ENCODE measurements at places on chromosomes 13 and 19. TPM values are rescaled to one million over a fixed set of nuclear protein-coding genes. Genes with fewer than 3 reads are reported as not detected.

- no peaks in the 10 kb centered on the region for H3K4me1 ChIP-seq
- no peak overlapping the region for H3K27ac ChIP-seq
- no peaks in the 10 kb centered on the region for H3K36me3 ChIP-seq
- no peaks in the 10 kb centered on the region for H3K27me3 ChIP-seq
- DNase-seq = no peak
Observed at GRCh38 chr13:84296401-84296800, 414.1 kb upstream of the SLITRK1 start.

- no peaks in the 10 kb centered on the region for H3K36me3 ChIP-seq
- DNase-seq = no peak
- no peak overlapping the region for H3K27ac ChIP-seq
- no peak overlapping the region for H3K4me3 ChIP-seq
- no peaks in the 10 kb centered on the region for H3K27me3 ChIP-seq
Observed at GRCh38 chr13:40102360-40102727, 446.9 kb downstream of the COG6 start.

- H3K27ac ChIP-seq = no peak overlapping the region
- no peak for DNase-seq
- no peaks in the 10 kb centered on the region for H3K36me3 ChIP-seq
- no peaks in the 10 kb centered on the region for H3K27me3 ChIP-seq
- H3K4me3 ChIP-seq = no peak overlapping the region
Observed at GRCh38 chr13:106275446-106276032, 259.9 kb downstream of the EFNB2 start.

- no peak overlapping the region for H3K4me3 ChIP-seq
- peaks cover 37% of the 10 kb centered on the region for H3K36me3 ChIP-seq
- no peaks in the 10 kb centered on the region for H3K27me3 ChIP-seq
- no peak overlapping the region for H3K27ac ChIP-seq
Observed at GRCh38 chr19:51901860-51902259, 3.0 kb downstream of the ZNF649 start.

The ZNF575 gene
- total RNA-seq = 2.6 TPM

The WDR87 gene
- total RNA-seq = not detected

DNA sequence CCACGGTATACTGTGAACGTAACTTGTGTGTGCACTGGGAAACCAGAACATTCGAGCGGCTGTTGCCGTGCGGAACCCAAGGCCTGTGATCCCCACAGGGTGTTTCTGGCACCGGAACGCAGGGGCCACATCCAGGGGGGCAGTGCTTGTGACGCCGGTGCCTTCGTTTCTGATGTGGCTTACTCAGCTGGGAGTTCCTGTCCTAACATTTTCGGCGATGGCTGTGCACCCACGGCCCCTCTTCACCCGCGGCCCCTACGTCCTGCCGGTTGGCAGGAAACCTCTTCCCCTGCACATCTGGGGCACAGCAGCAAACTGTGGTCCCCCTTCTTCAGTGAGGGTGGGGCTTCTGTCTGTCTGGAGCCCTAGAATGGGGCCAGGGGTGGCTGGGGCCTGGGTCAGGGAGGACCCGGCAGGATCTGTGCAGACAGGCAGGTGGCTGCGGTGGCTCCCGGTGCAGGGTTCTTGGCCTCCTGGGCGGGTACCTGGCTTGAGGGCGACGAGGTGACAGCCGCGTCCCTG lies 26.2 kb downstream of the CSNK1G2 start:
- peak overlapping the region; percentile 23 for H3K27ac ChIP-seq
- H3K4me3 ChIP-seq = peak overlapping the region; percentile 14
- peaks cover 31% of the 10 kb centered on the region for H3K4me1 ChIP-seq
- peaks cover 43% of the 10 kb centered on the region for H3K36me3 ChIP-seq

DNA sequence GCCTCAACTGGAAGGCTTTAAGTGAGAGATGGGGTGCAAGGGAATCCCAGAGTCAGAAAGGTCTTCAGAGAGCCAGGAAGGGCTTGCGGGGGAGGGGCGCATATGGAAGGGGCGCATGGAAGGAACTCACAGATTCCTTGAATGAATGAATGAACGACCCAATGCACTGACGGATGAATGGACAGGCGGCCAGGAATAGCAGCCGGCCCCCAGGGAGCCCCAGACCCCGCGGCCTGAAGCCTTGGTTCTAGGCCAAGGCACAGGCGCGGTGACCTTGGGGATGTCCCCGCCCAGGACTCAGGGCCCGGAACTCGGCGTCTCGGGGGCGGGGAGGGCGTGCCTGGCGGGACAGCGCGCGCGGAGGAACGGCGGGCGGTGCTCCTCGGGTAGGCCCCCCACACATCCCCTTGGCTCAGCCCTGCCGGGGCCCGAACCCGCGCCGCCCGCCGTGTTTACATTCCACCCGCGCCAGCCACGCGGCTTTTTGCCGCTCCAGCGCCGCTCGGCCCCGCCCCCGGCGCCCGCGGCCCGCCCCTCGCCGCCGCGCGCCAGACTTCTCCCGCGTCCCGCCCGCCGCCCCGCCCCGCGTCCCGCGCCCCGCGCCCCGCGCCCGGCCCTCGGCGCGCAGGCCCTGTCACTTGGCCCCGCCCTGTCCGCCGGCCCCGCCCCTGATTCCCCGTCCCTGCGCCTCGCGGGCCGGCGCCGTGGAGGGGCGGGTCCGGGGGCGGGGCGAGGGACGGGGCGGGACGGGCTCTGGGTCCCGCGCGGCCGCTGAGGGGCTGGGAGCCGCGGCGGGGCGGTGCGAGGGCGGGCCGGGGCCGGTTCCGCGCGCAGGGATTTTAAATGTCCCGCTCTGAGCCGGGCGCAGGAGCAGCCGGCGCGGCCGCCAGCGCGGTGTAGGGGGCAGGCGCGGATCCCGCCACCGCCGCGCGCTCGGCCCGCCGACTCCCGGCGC lies at the start of gene CCNE1:
TSS of gene CCNE1 (plus strand) at position 867 of the 955 bp plus-strand sequence. CDS start 565 bp downstream, outside the sequence.
- peaks cover 14% of the 10 kb centered on the region for H3K4me1 ChIP-seq
- peak; percentile 96 for DNase-seq
- no peaks in the 10 kb centered on the region for H3K27me3 ChIP-seq
- H3K4me3 ChIP-seq = peak within 1 kb of the TSS; percentile 58
- peak within 1 kb of the TSS; percentile 55 for H3K27ac ChIP-seq

DNA sequence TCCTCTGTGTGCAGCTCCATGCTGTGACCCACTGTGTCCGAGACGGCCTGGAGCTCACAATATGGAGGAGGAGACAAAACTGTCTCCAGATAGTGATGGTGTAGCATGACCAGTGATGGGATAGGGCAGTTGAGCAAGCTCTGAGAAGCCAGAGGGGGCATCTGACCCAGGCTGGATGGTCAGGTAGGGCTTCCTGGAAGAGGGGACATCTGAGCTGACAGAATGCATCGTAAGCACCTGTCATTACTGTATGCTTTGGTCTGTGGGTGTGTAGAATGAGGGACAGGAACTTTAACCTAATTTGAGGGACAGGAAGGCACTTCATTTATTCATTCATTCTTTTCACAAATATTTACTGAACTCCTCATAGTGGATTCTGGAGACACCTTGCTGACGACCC lies 6.5 kb upstream of the TOMM40 start:
- no peak for DNase-seq
- peaks cover 2% of the 10 kb centered on the region for H3K4me1 ChIP-seq
- H3K27ac ChIP-seq = no peak overlapping the region
- no peaks in the 10 kb centered on the region for H3K27me3 ChIP-seq

GRCh38 chr19:13530720-13531119 lies 24.4 kb upstream of the CACNA1A start:
- H3K27ac ChIP-seq = no peak overlapping the region
- H3K27me3 ChIP-seq = peaks cover 34% of the 10 kb centered on the region
- no peak for DNase-seq
- no peaks in the 10 kb centered on the region for H3K36me3 ChIP-seq
- no peak overlapping the region for H3K4me3 ChIP-seq
- H3K4me1 ChIP-seq = no peaks in the 10 kb centered on the region

GRCh38 chr13:111955412-111956065 lies 111.4 kb upstream of the SOX1 start:
- no peak overlapping the region for H3K27ac ChIP-seq
- no peaks in the 10 kb centered on the region for H3K4me1 ChIP-seq
- DNase-seq = no peak
- H3K4me3 ChIP-seq = no peak overlapping the region
- H3K27me3 ChIP-seq = no peaks in the 10 kb centered on the region

- no peak overlapping the region for H3K27ac ChIP-seq
- H3K27me3 ChIP-seq = no peaks in the 10 kb centered on the region
- DNase-seq = no peak
- H3K36me3 ChIP-seq = peaks cover 12% of the 10 kb centered on the region
Observed at GRCh38 chr19:47626238-47626637, 17.3 kb downstream of the BICRA start.

- H3K27me3 ChIP-seq = no peaks in the 10 kb centered on the region
- H3K27ac ChIP-seq = no peak overlapping the region
- no peaks in the 10 kb centered on the region for H3K4me1 ChIP-seq
Observed at GRCh38 chr13:107351305-107351704, 783.4 kb upstream of the ARGLU1 start.

The C1QTNF9 gene
- total RNA-seq = not detected

The TUBA3C gene
- not detected for total RNA-seq

The ZNF701 gene
- 7.9 TPM for total RNA-seq

- peaks cover 17% of the 10 kb centered on the region for H3K4me1 ChIP-seq
- H3K36me3 ChIP-seq = peaks cover 27% of the 10 kb centered on the region
- no peak overlapping the region for H3K27ac ChIP-seq
Observed at GRCh38 chr19:18870531-18871172, 25.3 kb downstream of the CERS1 start.

- no peak for DNase-seq
- no peaks in the 10 kb centered on the region for H3K4me1 ChIP-seq
- H3K27me3 ChIP-seq = no peaks in the 10 kb centered on the region
- H3K36me3 ChIP-seq = no peaks in the 10 kb centered on the region
- no peak overlapping the region for H3K4me3 ChIP-seq
Observed at GRCh38 chr13:47220453-47221140, 323.7 kb upstream of the HTR2A start.

The IGFL1 gene
- not detected for total RNA-seq

The RHPN2 gene
- not detected for total RNA-seq

DNA sequence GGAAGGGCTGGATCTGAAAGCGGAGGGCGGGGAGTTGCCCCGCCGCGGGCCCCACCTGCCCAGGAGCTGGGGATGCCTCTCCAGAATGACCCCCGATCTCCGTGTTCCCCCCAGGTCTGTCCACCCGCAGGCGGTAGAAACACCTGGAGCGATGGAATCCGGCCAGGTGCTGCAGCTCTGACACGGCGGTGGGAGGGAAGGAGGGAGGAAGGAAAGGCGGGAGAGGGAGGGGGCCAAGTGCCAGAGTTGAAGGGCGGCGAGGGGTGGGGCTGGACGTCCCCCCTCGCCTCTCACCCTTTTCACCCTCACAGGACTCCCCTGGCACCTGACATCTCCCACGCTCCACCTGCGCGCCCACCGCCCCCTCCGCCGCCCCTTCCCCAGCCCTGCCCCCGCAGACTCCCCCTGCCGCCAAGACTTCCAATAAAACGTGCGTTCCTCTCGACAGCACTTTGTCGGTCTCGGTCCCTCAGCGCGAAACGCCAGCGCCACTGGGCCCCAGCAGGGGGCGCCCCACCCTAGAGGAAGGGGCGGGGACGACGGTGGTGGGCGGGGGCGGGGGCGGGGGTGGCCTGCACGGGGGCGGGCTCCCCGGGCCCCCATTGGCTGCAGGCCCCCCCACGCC lies 337 bp upstream of the FXYD7 start:
- peak; percentile 76 for DNase-seq
- H3K4me3 ChIP-seq = peak overlapping the region; percentile 51
- H3K27ac ChIP-seq = no peak overlapping the region
- no peaks in the 10 kb centered on the region for H3K27me3 ChIP-seq
- peaks cover 50% of the 10 kb centered on the region for H3K4me1 ChIP-seq
- no peaks in the 10 kb centered on the region for H3K36me3 ChIP-seq

- no peaks in the 10 kb centered on the region for H3K36me3 ChIP-seq
- H3K27me3 ChIP-seq = peaks cover 5% of the 10 kb centered on the region
- no peaks in the 10 kb centered on the region for H3K4me1 ChIP-seq
- no peak overlapping the region for H3K27ac ChIP-seq
- DNase-seq = no peak
- H3K4me3 ChIP-seq = no peak overlapping the region
Observed at GRCh38 chr13:94946039-94946438, 233.7 kb upstream of the SOX21 start.

GRCh38 chr19:13118424-13119193 lies 545 bp downstream of the NACC1 start:
- H3K27me3 ChIP-seq = no peaks in the 10 kb centered on the region
- H3K4me1 ChIP-seq = peaks cover 65% of the 10 kb centered on the region
- H3K36me3 ChIP-seq = peaks cover 11% of the 10 kb centered on the region
- peak overlapping the region; percentile 73 for H3K4me3 ChIP-seq
- DNase-seq = no peak

The FEM1A gene
- total RNA-seq = 11.8 TPM

- peaks cover 30% of the 10 kb centered on the region for H3K4me1 ChIP-seq
- peak within 1 kb of the TSS; percentile 79 for H3K27ac ChIP-seq
- H3K27me3 ChIP-seq = no peaks in the 10 kb centered on the region
- H3K36me3 ChIP-seq = peaks cover 38% of the 10 kb centered on the region
Observed at GRCh38 chr19:15449620-15450527, at the start of gene WIZ. Gene WIZ, minus strand, starts transcription at chr19:15449956. Its CDS starts 1,649 bp downstream, at chr19:15448307.

DNA sequence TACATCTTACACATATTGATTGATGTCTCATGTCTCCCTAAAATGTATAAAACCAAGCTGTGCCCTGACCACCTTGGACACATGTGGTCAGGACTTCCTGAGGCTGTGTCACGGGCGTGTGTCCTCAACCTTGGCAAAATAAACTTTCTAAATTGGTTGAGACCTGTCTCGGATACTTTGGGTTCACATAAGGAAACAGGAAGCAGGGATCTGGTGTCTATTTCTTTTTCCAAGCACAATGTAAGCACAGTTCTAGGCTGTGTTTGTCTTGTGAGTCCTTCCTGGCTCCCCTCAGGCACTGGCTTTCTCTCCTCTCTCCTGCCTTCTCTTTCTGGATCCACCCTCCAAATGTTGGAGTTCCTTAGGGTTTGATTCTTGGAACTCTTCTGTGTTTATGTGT lies 27.6 kb upstream of the TPT1 start:
- H3K4me3 ChIP-seq = no peak overlapping the region
- no peaks in the 10 kb centered on the region for H3K27me3 ChIP-seq
- H3K27ac ChIP-seq = no peak overlapping the region
- H3K4me1 ChIP-seq = peaks cover 32% of the 10 kb centered on the region
- peaks cover 5% of the 10 kb centered on the region for H3K36me3 ChIP-seq
- no peak for DNase-seq

DNA sequence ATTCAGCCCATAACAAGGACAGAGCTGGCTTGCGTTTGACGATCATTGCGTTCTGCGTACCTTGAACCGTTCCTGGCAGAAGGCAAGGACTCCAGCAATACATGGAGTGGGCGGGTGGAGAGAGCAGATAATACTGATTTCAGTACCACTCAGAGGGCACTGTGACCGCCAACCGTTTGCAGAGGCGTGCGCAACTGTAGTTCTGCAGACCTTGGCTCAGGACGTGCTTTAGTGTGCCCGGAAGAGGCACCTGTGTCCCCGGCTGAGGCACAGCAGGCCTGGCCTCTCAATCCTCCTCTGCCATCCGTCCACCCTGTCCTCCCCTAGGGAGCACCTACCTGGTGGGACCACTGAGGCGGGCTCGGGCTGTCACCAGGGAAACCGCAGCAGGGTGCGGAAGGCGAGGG lies 117.6 kb upstream of the USP29 start:
- H3K4me3 ChIP-seq = no peak overlapping the region
- no peaks in the 10 kb centered on the region for H3K36me3 ChIP-seq
- no peaks in the 10 kb centered on the region for H3K27me3 ChIP-seq
- DNase-seq = no peak
- H3K27ac ChIP-seq = no peak overlapping the region

The ZNF578 gene
- 1.6 TPM for total RNA-seq

- no peak overlapping the region for H3K4me3 ChIP-seq
- H3K36me3 ChIP-seq = peaks cover 38% of the 10 kb centered on the region
- no peak for DNase-seq
- no peaks in the 10 kb centered on the region for H3K27me3 ChIP-seq
Observed at GRCh38 chr19:6216996-6217751, 62.6 kb downstream of the MLLT1 start.

The NOVA2 gene
- not detected for total RNA-seq

The TUBB4A gene
- total RNA-seq = 0.53 TPM
